ENCODE measurements at places on chromosomes 13 and 19.

GRCh38 chr19:31947436-31948115, 397.8 kb upstream of the ZNF507 start:
- DNase-seq, result no peak

DNA sequence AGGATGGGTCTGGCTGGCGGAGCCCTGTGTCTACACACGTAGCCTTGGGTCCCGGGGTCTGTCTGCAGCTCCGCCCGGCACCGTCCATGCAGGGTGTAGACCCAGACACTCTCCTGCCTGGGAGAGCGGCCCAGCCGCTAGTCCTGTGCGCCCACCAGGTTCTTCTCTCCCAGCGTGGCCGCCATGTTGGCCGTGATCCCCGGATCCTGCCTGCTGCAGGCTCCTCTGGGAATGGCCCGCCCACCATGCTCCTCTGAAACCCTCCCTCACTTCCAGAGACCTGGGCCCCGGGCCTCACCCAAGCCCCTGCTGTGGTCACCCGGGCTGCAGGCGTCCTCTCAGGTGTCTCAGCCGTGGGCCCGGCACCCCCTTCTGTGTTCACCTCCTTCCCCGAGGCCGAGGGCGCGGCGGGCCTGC, 57.7 kb upstream of the MCF2L start:
- no peak for DNase-seq

- DNase-seq, result peak; percentile 63
Measured at GRCh38 chr13:31431722-31432137, 232.0 kb downstream of the B3GLCT start.

GRCh38 chr13:113991191-113991669, 17.4 kb upstream of the C13orf46 start:
- no peak for DNase-seq

GRCh38 chr19:52778811-52779210, 7.8 kb downstream of the ZNF600 start:
- no peak for DNase-seq

GRCh38 chr13:32001769-32002168, 29.8 kb upstream of the FRY start:
- DNase-seq, result no peak
